Left renal cortex interstitium (tissue), 4 donors: ENCODE measurements at places on chromosomes 6 and 20. TPM values are rescaled to one million over a fixed set of nuclear protein-coding genes. Genes with fewer than 3 reads are reported as not detected.

The PSORS1C1 gene
- 0.21 TPM for polyA plus RNA-seq

The LHFPL5 gene
- polyA plus RNA-seq, result 0.08 TPM

The COL12A1 gene
- 84.5 TPM for polyA plus RNA-seq

The OR2H1 gene
- polyA plus RNA-seq, result not detected

The SEL1L2 gene
- 0.08 TPM for polyA plus RNA-seq

The MRPS26 gene
- 53.1 TPM for polyA plus RNA-seq

The ERVFRD-1 gene
- 0.32 TPM for polyA plus RNA-seq

The CFAP206 gene
- polyA plus RNA-seq, result 2.8 TPM

The GABRR1 gene
- polyA plus RNA-seq, result 2.1 TPM

The TMEM151B gene
- 1.4 TPM for polyA plus RNA-seq

The NUP43 gene
- polyA plus RNA-seq, result 43.1 TPM

The CLVS2 gene
- 0.23 TPM for polyA plus RNA-seq

The CGA gene
- 0.35 TPM for polyA plus RNA-seq

The ANKRD6 gene
- polyA plus RNA-seq, result 20.3 TPM
